ENCODE measurements at places on chromosomes 2 and 18.

GRCh38 chr18:43590182-43590903, 313.1 kb upstream of the SYT4 start:
- no peak for DNase-seq

DNA sequence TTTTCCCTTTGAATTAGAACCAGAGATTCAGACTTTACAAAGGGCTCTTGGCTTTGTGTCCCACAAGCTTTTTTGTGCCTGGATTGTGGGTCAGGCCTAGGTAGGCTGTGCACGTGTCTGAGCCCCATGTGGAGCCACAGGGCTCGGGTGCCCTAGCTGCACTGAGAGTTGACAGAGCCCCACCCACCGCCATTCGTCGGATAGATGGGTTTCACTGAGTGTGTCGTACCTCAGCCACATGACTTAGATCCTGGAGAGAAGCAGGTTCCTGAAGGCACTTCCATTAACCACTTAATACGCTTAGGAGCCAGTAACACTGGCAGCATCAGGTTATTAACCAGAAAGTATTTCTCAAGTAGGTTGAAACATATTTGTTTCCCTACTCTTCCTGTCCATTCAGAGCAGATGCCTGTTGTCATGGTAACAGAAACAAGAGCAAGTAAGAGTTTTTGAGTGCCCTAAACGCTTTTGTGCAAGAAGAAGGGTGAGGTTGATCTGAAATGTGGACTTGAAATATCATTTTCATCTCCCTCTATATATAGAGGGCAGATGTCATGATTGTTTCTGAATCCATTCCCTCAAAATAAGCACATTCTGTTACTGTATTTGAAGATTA, 30.0 kb downstream of the ADCYAP1 start:
- no peak for DNase-seq

- no peak for DNase-seq
Observed at GRCh38 chr2:30412047-30412683, 34.9 kb upstream of the LCLAT1 start.

- no peak for DNase-seq
Observed at GRCh38 chr2:127428815-127429109, 10.5 kb downstream of the PROC start.

- no peak for DNase-seq
Observed at GRCh38 chr2:219486380-219486959, 12.2 kb upstream of the GMPPA start.

DNA sequence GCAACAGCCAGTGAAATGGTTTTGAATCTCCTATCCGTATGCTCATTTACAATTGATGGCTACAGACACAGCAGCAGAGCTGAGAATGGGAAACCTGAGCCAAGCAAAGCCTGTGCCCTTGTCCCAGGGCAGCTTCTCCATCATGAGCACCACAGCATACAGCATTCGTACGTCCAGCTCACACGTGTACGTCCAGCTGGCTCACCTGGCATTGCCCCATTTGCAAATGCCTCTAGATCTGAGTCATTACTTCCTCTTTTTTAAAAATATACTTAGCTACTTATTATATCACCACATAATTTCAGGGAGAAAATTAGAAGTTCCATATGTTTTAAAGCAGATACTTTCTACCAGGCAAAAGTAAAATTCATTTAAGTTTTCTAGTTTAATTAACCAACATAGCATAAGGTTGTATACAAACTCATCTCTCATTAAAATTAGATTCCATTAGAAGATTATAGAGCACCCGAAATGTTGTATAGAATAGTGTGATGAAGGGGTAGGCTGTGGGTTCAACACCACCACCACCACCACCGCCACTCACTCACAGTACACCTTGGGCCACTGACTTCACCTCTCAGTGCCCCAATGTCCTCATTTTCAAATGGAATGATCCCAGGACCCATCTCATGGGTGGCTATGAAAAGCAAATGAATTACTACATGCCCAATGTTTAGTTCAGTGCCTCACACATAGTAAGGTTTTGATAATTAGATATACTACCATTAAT, 31.4 kb upstream of the TMEM177 start:
- no peak for DNase-seq

DNA sequence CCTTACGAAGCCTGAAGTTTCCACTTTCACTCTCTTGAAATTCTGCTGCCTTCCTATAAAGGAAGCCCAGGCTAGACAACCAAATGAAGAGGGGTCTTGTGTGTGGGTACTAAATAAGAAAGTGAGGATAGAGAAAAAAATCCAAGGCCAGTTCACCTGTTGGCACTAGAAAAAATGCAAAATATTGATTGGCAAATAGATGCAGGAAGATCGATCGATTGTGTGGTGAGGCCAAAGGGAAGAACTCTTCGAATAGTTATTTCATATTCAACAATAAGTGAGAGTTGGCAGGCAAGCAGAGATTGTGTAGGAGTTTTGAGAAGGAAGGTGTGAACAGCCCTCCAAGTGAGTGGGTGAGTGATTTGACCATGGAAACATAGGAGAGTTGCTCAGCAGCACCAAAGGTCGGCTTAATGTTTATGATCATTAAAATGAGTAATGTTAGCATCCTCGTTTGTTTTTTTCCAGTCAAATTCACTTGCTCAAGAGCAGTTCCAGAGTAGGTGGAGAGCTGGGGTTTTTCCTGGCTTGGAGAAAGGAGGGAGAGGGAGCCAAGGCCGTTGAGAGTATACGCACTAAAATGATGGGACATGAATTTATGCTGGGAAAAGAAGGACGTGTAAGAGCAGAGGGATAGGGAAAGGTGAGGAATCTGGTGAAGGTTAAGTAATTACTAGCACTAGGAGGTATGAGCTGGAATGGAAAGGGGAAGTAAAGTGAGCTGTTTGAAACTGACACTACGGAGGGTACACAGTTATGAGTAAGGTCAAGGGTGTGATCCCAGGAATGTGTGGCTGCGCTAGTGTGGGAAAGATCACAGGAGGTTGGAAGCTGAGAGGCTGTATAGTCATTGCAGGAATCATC, 1.1 kb upstream of the NAPG start:
- no peak for DNase-seq

DNA sequence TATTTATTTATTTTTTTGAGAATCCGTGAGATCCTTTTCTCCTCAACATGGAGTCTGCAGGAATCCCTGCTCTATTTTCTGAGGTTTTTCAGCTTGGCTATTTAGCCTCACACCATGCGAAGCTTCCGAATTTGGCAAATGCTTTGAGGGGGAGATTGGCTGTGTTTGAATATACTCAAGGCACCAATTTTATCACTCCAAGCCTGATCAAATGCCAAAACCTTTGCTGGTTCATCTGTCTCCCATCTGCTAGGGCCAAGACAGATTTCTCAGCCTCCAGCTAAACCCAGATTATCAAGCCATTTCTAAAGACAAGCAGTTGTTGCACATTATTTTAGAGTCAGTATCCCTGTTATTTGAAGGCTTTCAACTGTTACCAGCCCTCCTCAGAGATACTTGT, 295.7 kb downstream of the XIRP2 start:
- DNase-seq: no peak

DNA sequence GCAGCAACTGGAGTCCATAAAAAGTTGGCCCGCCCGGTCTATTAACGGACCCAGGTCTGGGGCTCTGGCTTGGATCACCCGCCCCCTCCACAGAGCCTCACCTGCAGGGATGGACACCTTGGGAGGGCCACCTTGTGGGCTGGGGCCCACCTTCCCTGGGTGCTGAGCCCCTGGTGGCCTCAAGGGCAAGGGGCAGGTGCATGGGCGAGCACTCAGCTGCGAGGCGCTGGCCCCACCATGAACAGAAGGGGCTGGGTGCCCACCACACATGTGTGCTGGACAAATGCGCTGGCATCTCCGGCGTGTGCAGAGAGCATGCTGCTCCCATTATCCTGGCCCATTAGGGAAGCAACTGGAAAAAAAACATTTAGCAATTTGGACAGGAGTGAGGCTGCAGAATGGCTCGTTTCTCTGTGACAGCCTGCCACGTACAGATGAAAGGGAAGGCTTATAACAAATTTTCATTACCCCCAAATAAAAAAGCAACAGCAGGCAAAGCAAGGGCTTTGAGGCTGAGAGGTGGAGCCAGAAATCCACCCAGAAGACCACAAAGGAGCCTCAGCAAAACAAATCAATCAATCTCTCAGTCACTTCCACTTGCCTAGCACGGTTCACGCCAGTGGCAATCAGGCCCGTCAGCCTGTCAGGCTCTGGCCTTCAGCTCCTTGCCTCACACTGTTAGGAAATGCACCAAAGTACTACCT, 253.1 kb upstream of the ZNF521 start:
- no peak for DNase-seq

GRCh38 chr2:152454960-152455359, 120.0 kb downstream of the FMNL2 start:
- DNase-seq: no peak

DNA sequence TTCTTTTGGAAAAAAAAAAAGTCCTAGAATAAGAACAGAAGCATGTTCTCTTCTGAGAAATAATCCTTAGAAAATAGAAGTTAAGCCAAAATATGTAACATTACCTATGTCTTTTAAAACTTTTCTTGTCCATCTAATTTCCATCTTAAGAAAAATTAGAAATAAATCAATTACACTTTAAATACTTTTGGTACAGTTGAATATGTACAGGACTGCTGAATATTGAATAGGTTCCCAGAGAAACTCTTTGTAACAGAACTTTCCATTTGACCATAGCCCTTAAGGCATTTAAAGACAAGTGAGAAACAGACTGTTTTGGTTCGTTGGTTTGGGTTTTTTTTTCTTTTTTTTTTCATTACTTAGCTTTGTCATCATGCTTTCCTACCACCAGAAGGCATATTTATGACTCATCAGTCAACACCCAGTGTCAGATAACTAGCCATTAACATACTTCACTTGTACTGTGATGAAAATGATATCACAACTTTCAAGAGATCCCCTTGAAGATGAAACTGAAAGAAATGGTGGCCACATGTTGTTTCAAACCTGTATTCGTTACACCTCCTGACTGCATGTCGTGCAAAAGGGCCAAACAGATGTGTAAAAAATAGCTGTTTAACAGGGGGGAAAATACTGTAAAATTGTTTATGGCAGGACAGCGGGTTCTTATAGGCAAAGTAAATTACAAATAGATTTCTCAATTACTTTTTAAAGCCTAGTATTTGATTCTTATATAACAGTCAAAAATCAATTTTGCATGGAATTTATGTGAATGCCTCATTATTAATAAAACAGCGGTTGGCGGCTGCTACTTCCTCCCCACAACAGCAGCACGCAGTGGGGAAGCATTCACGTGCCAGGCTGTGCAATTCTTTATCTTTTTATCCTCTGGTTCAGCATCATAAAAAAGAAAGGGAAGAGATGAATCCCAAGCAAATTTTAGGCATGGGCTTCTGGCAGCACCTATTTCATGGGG, 280.7 kb upstream of the HNRNPA3 start:
- DNase-seq: peak; percentile 58

DNA sequence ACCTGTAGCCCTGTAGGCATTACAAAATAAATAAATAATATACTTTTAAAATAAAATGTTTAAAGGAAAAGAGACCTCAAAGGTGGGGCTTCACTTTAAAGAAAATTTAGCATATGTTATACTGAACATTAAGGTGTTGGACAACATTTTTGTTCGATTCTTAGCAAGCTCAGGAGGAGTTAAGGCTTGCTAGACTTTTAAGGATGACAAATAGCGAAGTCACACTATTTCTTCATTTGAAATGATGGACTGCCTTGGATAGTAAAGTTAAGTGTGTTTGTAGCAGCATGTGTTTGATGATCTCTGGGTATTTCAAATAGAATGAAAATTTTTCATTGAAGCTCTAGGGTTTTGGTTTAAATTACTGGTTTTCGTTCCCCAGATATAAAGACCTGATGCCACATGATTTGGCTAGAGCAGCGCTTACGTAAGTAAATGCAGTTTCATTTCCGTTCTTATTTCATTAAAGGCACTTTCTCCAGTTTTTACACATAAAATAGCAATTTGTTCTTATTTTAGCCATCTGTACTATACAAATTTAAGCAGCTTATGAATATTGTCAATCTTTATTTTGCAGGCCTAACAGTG, 24.9 kb downstream of the HADHB start:
- DNase-seq: no peak

GRCh38 chr2:207681431-207681830, 30.0 kb upstream of the CCNYL1 start:
- DNase-seq: no peak

GRCh38 chr18:23498117-23498516, 5.2 kb upstream of the RMC1 start:
- no peak for DNase-seq

DNA sequence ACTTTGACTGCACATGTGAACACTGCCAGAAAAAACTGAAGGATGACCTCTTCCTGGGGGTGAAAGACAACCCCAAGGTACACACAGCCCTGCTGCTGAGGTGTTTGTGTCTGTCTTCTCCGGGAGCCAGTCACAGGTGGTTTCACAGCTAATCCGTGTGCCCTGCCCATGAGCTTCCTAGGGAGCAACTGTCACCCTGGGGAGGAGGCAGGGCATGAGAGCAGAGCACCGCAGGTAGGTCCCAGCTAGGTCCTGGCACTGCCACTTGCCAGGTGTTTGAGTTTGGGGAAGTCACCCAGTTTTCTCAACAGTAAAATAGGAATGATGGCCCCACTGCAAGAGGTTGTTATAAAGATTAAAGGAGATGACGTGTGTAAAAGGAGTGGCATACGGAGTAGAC, 29.1 kb downstream of the SMYD1 start:
- no peak for DNase-seq

DNA sequence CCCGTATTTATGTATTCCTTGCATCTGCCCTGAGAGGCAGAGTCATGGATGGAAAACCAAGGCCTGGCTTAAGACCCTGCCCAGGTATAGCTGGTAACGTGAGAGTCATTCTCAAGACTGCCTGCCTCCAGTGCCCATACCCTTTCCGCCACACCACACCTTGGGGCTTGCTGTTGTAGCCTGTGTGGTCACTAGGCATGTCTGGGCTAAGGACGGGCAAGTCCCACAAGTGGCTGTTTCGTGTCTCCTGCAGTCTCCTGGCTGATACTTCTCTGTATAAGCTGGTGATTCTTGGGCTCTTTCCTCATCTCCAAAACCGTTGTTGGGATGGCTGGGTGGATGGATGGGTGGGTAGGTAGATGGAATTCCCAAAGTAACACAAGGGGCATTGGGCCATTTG, 269.8 kb downstream of the KLHL29 start:
- DNase-seq: no peak

DNA sequence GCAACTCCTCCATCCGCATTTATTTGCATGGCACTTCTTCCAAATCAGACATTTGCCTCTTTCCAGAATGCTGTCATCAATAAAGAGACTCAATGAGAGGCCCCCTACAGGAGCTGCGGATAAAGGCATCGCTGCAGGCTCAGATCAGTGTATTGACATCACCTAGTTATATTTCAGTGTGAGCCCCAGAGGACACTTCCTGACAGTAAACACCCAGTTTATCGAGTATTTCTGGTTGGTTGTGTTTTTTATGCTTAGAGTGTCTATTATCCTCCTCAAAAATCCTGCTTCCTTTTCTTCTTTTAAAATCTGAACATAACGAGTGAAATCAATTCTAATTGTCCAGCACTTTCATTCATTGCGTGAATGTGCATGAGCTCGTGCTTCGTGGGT, 38.8 kb downstream of the NRP2 start:
- DNase-seq: no peak

GRCh38 chr2:112579241-112579640, 5.2 kb upstream of the CHCHD5 start:
- no peak for DNase-seq

Measured in CD4-positive, alpha-beta T cell treated with Interleukin-2 at 100 ng/mL for 4 hours (primary cell).